ENCODE measurements at places on chromosomes 16 and 17.

- DNase-seq: no peak
Observed at GRCh38 chr17:44757045-44757917, 1.5 kb upstream of the ADAM11 start.

DNA sequence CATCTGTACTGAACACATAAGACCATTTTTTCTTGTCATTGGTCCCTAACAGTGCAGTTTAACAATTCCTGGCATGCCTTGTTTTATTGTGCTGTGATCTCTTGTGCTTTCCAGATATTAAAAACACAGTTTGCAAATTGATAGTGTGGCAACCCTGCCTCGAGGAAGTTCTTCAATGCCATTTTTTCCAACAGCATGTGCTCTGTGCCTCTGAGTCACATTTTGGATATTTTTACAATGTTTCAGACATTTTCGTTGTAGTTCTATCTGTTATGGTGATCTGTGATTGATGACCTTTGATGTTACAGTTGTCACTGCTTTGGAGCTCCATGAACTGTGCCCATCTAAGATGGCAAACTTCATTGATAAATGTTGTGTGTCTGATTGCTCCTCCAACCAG lies 66.2 kb downstream of the GOSR1 start:
- DNase-seq: no peak

- DNase-seq: no peak
Observed at GRCh38 chr16:88004391-88004790, 53.2 kb downstream of the BANP start.

- DNase-seq: no peak
Observed at GRCh38 chr16:11076259-11077018, 132.1 kb downstream of the CLEC16A start.

DNA sequence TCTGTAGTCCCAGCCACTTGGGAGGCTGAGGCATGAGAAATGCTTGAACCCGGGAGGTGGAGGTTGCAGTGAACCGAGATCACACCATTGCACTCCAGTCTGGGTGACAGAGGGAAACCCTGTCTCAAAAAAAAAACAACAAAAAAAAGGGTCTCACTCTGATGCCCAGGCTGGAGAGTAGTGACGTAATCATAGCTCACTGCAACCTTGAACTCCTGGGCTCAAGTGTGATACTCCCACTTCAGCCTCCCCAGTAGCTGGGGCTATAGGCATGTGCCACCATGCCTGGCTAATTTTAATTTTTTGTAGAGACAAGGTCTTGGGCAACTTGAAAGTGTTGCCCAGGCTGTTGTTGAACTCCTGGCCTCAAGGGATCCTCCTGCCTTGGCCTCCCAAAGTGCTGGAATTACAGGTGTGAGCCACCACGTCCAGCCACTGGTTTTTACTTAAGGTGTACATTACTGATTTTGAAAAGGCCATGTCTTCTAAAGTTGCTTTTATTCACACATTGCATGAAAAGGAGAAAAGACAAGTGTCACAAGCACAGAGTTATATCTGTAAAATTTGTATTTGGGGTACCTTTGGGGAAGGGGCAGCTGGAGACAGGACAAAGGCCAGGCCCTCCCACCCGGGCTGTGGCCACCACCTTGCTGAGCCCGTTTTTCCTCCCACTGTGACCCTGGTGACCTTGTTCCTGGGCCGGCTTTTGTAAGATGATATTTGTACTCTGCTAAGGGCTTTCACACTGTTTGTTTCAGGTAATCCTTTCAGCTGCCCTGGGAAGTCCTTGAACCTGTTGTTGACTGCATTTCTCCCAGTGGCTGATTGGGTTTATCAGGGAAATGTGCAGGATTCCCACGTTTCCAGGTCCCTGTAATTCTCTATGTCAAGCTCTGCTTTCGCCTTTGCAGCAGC lies 11.5 kb downstream of the GPT2 start:
- no peak for DNase-seq

GRCh38 chr16:74868501-74868900 lies 93.9 kb upstream of the FA2H start:
- DNase-seq: no peak

GRCh38 chr16:3548859-3549258 lies 28.3 kb downstream of the NLRC3 start:
- DNase-seq: no peak

DNA sequence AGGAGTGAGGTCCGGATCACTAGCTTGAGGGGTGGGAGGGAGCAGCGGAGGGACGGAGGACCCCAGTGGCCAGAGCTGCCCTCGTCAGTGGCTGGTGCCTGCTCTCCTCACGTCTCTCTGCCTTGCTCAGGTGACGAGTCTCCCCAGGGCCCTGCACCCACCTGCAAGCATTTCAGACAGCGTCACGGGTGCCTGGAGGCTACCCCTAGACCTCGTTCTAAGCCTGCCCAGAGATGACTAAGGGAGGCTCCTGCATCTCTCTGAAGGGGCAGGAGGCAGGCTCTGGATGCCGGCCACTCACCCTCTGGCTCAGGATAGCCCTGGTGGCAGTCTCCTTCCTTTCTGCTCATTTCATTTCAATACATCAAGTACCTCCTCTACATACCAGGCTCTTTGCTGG lies 68.8 kb downstream of the MRC2 start:
- DNase-seq: no peak
